ENCODE measurements at places on chromosomes 4 and X.

GRCh38 chr4:62162606-62163005 is 962.5 kb downstream of the ADGRL3 start:
- DNase-seq: no peak

- DNase-seq: no peak
These were observed 77.4 kb upstream of the PRSS48 start for GRCh38 chr4:151199319-151200190.

DNA sequence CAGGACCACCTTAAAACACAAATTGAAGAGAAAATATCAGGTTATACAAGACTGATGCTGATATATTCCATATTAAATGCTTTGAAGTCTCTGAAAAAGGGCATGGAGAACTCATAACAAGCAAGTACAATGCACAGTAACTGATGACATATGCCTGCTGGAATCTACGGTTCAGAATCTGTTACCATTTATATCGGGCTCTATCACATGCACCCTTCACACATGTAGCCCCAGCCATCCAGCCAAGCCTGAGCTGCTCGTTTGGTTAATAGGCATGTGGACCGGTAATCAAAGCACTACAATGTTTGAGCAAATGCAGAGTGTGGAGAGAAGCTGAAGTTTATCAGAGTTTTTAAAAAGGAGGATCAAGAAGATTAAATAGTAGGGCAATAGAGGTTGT is 11.8 kb downstream of the COMMD8 start:
- DNase-seq: no peak

GRCh38 chrX:70046978-70047377 is 2.8 kb downstream of the AWAT2 start:
- DNase-seq: no peak

GRCh38 chr4:105637408-105638176 is 70.9 kb downstream of the INTS12 start:
- DNase-seq: peak; percentile 7

GRCh38 chr4:20422398-20422797 is 170.7 kb downstream of the SLIT2 start:
- DNase-seq: peak; percentile 63

DNA sequence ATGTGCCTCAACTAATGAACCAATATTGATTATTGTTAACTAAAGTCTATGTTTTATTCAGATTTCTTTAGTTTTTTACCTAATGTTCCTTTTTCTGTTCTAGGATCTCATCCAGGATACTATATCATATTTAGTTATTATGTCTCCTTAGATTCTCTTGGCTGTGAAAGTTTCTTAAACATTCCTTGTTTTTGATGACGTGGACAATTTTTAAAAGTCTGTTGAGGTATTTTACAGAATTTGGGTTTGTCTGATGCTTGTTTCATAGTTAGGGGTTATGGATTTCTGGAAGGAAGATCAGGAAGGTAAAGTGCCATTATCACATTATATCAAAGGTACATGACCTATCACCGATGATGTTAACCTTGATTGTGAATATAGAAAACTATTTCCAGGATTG is 18.2 kb upstream of the MCTS1 start:
- DNase-seq: no peak

DNA sequence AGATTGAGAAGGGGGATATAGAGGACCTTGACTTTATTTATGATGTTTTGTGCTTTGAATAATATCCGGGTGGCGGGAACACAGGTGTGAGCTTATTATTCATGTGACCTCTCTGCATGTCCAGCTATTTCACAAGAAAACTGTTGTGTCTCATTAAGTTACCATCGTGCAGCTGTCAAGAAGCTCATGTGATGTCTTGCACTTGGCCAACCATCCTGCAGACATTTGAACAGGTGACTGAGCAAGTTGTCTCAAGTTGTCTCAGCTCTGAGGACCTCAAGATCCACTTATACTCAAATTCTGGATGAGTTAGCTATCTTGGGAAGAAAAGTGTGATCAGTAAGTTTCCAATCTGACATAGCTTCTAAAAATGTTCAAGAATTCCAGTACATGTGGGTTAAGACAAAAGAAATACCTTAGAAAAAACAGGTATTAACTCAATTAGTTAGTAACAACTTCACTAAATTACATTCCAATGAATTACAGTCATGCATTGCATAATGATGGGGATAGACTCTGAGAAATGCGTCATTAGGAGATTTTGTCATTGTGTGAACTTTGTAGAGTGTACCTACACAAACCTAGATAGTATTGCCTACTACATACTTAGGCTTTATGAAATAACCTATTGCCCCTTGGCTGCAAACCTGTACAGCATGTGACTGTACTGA is 462.2 kb downstream of the INPP4B start:
- DNase-seq: no peak

- DNase-seq: no peak
These were observed 162.9 kb upstream of the FGF13 start for GRCh38 chrX:138874271-138874935.

DNA sequence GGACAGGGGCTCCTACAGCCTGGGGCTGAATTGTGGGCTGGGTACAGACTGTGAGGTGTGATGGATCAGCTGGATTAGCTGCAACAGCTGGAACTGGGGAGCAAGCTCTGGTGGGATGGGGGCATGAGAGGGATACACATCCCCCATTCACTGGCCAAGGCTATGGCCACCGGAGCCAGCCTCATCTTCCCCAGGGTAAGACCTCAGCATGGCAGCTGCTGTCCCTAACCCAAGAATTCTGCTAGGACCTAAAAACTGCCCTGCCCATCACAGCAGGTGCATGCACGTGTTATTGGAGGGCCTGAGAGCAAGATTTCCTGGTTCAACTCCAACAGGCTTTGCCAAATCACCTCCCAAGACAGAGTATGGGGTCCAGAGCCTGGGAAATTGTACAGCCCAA is 258.6 kb upstream of the AGTR2 start:
- DNase-seq: no peak

- no peak for DNase-seq
These were observed 123.3 kb downstream of the KLHL8 start for GRCh38 chr4:87097075-87097474.

DNA sequence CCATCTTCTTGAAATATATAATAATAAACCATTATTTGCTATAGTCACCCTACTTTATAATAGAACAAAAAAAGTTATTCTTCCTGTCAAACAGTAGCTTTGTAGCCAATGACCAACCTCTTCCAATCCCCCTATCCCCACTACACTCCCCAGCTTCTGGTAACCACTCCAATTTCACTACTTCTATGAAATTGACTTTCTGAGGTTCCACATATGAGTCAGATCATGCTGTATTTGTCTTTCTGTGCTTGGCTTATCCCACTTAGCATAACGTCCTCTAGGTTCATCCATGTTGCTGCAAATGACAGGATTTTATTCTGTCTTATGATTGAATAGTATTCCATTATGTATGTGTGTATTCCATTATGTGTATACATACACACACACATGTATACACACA is 809.7 kb upstream of the NDST4 start:
- DNase-seq: no peak

- DNase-seq: no peak
These were observed 168.9 kb upstream of the NUDT10 start for GRCh38 chrX:51163730-51164129.

DNA sequence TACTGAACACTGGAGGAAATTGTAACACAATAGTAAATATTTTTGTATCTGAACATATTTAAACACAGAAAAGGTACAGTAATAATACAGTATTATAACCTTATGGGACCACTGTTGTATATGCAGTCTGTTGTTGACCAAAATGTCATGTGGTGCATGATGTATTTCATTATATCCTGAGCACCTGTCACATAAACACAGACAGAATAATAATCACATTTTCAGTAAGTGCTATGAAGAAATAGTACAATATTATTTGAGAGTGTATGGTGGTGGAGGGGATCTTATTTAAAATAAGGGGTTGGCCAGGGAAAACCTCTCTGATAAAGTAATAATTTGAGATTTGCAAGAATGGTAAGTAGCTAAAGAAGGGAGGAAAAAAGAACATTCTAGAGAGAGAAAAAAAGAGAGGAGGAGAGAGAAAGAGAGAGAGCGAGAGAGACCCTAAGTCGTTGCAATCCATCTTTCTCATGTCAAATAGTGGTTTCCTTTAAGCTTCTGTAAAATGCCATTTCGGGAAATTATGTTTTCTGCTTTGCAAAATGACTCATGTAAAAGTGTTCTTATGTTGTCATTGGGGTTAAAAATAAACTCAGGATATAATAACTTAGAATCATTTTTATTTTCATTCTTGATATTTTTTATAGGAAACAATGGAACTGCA is 19.3 kb upstream of the CLNK start:
- no peak for DNase-seq

GRCh38 chr4:10232114-10232513 is 115.5 kb upstream of the WDR1 start:
- no peak for DNase-seq

GRCh38 chr4:101279377-101279871 is 67.9 kb downstream of the PPP3CA start:
- no peak for DNase-seq

- DNase-seq: peak; percentile 83
These were observed at the start of gene GABRQ for GRCh38 chrX:152637649-152638442. Gene GABRQ (plus strand): TSS chrX:152637895. CDS start chrX:152638203, 308 bp downstream.

DNA sequence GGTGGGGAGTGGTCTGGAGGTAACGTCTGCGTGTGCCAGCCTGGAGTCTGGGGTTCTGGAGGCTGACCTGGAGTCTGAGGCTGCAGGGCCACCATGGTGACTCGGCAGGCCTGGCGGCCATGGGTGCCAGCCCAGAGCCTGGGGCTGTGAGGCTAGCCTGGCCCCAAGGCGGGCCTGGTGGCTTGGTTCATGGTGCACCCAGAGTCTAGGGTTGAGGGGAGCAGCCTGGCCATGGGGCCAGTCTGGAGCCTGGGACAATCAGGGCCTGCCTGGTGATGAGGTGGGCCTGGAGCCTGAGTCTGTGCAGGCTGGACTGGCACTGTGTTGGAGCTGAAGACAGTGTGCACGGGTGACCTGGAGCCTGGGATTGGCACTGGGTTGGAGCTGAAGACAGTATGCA is 64.9 kb downstream of the CXorf49B start:
- no peak for DNase-seq

- DNase-seq: peak; percentile 89
These were observed 1.6 kb downstream of the PRICKLE3 start for GRCh38 chrX:49184294-49185281.

DNA sequence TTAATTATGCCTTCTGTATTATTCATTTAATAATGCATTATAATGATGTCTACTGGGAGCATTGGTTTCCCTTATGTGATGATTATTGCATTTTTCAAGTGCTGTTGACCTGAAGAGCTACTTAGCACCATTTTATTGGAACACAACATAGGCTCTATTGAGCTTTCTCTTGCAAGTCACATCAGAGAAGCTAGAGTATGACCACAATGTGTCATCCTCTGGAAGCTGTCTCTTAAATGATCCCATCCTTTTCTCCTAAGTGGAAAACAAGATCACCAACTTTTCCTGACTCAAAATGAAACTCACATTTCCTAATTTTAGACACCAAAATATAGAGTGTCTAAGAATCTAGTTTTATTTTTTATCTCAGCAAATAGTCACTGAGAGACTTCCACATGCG is 1451.9 kb downstream of the PCDH7 start:
- no peak for DNase-seq

- DNase-seq: no peak
These were observed 5.3 kb upstream of the PAPSS1 start for GRCh38 chr4:107725281-107725859.

- no peak for DNase-seq
These were observed 549.5 kb upstream of the CPEB2 start for GRCh38 chr4:14452764-14453163.

DNA sequence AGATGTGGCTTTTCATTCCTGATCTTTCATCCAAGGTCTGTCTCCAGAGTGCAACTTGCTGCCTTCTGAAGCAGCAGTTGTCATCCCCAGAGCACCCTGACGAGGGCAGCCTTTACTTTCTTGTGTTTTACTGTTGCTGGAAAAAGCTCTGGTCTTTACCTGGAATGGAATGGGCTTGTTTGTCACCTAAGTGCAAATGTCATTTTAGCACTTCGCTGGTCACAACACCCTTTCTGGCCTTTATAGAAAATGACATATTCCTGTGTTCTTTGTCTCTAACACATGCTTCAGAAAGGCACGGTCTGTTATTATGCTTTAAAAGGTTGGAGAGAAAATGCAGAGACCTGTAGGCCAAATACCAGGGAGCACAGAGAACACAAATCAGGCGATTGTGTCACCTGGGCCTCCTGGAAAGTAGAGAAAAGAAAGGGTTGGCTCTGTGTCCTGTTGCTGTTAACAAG is 332.7 kb upstream of the IGFBP7 start:
- peak; percentile 57 for DNase-seq

- DNase-seq: no peak
These were observed 170.6 kb downstream of the ZNF330 start for GRCh38 chr4:141391293-141391692.

- no peak for DNase-seq
These were observed 10.4 kb downstream of the CCSER1 start for GRCh38 chr4:90137555-90137954.

- DNase-seq: no peak
These were observed 126.4 kb upstream of the GATB start for GRCh38 chr4:151887031-151887815.

DNA sequence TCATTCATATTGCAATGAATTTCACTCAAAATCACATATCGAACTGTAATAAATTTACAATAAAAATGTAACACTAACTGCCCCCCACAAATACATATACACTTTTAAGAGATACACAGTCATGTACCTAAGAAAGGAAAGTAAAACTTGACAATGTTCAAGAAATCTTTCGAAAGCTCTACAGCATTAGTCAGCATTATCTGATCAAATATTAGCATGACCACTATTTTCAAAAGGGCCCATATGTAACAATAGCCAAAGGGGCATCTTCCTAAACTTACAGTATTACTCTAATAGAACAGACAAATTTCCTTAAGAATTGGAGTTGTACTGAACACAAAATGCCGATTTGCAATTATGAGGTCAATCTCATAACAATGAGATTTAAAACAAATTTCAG is 51.8 kb downstream of the STX18 start:
- DNase-seq: no peak

GRCh38 chrX:30504309-30504708 is 73.3 kb downstream of the TASL start:
- peak; percentile 15 for DNase-seq

DNA sequence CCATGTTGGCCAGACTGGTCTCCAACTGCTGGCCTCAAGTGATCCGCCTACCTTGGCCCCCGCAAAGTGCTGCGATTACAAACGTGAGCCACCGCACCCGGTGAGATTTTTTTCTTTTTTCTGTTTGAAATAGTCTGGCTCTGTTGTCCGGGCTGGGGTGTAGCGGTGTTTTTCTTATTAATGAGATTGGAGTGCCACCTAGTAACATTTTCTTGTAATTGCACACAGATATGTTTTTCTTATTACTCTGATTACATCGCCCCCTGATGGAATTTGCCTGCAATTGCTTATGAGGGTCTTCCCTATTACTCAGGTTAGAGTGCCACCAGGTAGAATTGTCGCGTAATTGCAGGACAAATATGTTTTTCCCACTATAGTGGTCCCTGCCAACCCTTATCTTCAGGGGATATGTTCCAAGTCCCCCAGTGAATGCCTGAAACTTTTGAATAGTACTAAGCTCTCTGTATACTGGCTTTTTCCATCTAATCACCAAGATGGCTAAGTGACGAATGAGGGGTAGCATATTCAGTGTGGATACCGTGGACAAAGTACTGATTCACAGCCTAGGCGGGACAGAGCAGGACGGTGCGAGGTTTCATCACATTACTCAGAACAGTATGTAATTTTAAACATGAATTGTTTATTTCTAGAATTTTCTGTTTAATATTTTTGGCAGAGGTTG is 8.6 kb upstream of the PDHA1 start:
- peak; percentile 1 for DNase-seq

GRCh38 chr4:145260091-145260490 is 79.7 kb upstream of the OTUD4 start:
- DNase-seq: no peak
